ENCODE measurements at places on chromosomes 2 and 18.

DNA sequence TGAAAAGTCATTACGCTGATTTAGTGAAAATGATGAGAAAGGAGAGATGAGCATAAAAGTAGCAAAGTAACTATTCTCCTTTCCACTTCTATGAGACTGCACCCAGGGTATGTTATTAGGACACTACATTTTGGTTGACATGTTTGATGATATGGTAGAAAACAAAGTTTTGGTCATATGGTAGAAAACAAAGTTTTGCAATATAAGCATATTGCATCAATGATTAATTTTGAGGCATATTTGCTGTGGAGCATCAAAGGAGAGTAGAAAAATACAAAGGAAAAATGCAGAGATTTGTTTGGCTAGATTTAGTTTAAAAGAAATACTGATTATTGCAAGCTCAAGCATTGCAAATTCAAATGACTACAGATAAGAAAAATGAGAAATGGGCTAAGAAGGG lies 182.1 kb downstream of the KCNH7 start:
- no peak for DNase-seq

DNA sequence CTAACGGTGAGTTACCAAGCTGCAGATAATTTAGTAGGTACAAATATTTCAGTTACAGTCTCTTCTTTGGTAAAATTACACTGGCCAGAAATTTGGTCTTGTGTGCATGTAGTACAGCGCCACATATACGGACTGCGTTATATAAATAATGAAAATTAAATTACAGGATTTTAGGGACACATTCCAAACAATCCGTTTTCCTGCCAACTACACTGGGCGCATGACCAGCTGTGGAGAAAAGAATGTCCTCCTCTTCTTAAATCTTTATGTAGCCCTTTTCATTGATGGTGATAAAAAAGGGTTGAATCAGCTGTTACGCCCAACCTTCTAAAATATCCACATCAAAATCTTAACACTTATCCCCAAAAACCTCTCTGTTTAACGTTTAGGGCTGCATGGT lies 37.5 kb downstream of the TCF4 start:
- no peak for DNase-seq

DNA sequence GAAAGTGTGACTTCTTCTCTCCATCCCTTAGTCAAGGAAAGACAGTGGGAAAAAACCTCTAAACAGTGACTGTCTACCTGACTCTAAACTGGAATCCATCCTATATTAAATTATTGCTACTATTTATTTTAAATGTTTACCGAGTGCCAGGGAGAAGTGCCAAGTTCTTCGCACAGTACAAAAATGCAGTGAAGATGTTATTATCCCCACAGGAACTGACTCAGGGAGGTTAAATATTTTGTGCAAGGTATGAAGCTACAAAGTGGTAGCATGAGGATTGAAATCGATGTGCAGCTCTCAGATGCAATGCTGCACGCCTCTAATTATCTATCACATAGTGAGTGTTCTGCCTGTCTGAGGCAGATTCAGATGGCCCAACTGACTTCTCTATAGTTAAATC lies 91.1 kb downstream of the MEP1B start:
- no peak for DNase-seq

- DNase-seq, result no peak
Measured at GRCh38 chr2:65722028-65722778, 289.8 kb upstream of the SPRED2 start.

- no peak for DNase-seq
Measured at GRCh38 chr2:149814049-149814448, 226.5 kb upstream of the MMADHC start.

DNA sequence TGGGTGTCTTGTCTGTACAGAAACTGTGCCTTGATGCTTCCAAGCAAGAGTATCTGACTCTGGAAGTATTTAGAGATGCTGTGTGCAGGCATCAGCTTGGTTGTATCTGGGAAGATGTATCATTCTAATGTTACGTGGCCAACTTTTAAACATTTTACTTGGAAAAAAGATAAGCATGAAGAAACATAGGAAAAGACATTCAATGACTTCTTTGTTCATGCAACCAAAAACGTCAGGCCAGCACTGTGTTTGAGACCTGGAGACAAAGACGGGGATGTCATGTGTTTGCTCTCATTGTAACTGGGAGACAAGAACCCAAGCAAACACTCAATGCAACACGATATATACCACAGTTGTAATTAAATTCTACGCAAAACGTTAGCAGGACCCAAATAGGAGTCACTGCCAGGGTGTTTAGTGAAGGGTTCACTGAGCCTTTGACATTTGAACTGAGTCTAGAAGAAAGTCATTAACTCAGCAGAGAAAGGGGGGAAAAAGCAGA lies 8.9 kb upstream of the SESTD1 start:
- DNase-seq, result no peak

Measured in CD14-positive monocyte (primary cell).